ENCODE measurements at places on chromosomes 7 and 10.

GRCh38 chr7:134618756-134619530 is 27.7 kb upstream of the BPGM start:
- DNase-seq = no peak

DNA sequence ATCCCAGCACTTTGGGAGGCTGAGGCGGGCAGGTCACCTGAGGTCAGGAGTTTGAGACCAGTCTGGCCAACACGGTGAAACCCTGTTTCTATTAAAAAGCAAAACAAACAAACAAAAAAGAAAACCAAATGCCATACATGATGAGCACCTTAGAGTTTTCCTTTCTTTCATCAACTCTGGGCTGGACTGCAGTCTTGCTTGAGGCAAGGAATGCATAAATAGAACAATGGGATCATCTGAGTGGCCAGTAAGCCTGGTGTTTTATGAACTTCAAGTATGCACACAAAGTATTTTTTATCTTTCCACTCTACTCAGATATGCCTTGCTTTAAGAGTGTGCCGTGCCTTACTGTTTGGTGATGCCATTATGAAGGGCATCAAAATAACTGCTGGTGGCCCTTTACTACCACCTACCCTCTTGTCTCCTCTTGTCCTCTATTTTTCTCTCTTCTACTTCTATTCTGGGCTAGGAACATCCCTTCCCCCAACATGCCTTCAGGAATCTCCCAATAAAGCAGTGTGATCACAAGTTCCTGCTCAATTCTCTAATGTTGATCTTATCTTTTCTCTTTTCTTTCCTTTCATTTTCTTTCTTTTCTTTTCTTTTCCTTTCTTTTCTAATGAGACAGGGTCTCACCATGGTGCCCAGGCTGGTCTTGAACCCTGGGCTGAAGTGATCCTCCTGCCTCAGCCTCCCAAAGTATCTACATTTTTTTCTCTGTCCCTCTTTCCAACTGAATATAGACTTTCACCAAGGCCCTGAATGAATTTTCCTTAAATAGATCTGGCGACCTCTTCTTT is 10.2 kb downstream of the SCD start:
- DNase-seq = no peak

DNA sequence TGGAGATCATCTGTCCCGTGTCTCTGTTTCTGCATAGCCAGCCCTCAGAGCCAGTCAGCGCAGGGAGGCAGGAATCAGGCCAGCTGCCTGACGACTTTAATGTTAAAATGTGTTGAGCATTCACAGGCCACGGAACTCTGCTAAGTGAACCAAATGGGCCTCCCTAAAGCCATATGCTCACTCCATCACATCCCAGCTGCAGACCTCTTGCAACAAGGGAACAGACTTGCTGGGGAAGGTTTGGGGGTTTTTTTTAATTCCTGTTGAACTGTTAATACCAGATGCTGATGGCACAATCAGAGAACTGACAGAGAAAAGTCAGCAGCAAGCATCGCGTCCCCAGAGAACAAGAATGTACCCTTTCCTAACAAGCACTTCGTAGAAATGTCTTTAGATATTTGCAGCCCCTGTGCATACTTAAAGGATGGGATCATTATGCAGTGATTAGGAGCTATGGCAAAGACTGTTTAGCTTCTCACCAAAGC is 900.4 kb upstream of the AUTS2 start:
- no peak for DNase-seq

- no peak for DNase-seq
Measured at GRCh38 chr10:59910867-59911266, 4.5 kb upstream of the CCDC6 start.

- DNase-seq = no peak
Measured at GRCh38 chr10:94088926-94089381, 95.2 kb downstream of the PLCE1 start.

GRCh38 chr10:114151486-114151885 is 22.5 kb downstream of the CCDC186 start:
- no peak for DNase-seq

- DNase-seq = no peak
Measured at GRCh38 chr7:112500619-112501018, 19.8 kb downstream of the LSMEM1 start.

DNA sequence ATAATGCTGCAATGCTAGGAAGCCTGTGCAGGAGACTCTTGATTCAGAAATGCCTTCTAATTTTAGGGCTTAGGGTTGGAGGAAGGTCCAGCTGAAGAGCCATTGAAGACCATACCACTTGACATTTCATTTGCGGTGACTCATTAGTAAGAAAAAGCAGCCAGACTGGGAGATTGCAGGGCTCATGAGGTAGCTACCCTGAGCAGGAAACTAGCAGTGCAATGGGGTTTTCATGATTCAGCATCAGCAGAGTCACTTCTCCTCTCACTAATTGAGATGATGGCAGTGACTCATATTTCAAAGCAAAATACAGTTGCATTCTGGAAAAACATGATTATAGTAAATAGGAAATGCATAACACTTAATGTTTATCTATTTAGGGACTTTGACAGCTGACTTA is 434.1 kb downstream of the DNAJB9 start:
- no peak for DNase-seq

- DNase-seq = no peak
Measured at GRCh38 chr7:2224934-2225333, 7.8 kb downstream of the MAD1L1 start.

- no peak for DNase-seq
Measured at GRCh38 chr10:13347043-13347499, 1.0 kb downstream of the SEPHS1 start.

DNA sequence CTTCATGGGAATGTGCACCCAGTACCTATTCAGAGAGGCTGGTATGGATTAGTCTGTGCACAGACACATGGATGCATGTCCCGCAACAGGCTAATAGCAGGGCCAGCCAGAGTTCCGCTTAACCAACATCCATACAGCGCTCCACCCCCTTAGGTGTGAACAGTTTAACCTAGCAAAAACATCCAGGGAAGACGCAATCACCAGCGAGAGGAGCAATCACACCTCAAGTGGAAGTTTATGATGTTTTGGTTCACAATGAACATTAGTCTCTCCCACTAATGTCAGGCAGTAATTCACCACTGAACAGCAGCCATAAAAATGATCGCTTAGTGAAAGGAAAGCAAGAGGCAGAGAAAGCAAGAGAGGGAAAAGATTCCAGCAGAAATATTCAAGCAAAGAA is 91.1 kb downstream of the PLXNA4 start:
- DNase-seq = no peak

GRCh38 chr7:96310110-96310509 is 11.8 kb downstream of the SLC25A13 start:
- DNase-seq = no peak

DNA sequence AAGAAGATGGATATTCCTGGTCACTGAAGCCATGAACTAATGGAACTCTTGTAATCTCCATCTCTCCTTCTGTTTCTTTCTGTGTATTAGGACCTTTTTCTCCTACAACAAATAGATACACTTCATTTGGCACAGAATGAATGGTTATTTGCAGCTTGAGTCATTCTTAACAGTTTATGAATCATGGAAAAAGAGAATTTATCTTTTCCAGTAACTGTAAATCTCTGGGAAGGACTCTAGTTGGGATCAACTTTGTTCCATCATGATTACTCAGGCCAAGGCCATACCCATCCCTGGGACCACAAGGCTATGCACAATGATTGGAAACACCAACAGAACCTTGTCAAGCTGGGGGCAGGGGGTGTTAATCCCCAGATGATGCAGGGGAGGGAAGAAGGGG is 36.1 kb upstream of the MDFIC start:
- no peak for DNase-seq

- no peak for DNase-seq
Measured at GRCh38 chr7:6536262-6537260, 14.7 kb downstream of the GRID2IP start.

Data from hematopoietic multipotent progenitor cell treated with erythropoietin and hydrocortisone succinate and interleukin-3 and kit ligand, for 17 days (in vitro differentiated cells).